Fibroblast of skin of left quadriceps (primary cell): ENCODE measurements at places on chromosomes 12 and 14.

GRCh38 chr12:50151047-50151687 is 16.0 kb downstream of the CERS5 start:
- no peak for DNase-seq

- no peak for DNase-seq
Measured at GRCh38 chr12:50127546-50127945, 15.5 kb downstream of the COX14 start.

- no peak for DNase-seq
Measured at GRCh38 chr12:56346675-56347074, 8.0 kb downstream of the IL23A start.

DNA sequence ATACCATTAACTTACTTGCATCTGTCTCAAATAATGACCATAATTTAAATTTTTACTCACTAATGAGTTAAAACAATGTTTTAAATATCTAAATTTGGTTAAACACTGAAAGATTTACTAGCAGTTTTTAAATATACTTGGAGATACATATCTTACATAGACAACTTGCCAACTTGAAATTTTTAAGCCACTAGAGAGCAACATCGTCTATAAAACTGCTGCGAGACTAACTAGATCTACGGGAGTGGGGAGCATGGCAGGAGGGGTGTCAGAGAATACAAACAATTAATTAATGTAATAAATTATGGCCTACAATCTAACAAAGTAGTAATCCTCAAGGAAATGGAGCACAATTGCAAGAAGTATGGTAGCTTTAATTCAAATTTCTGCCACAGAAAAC is 120.4 kb downstream of the LRRIQ1 start:
- DNase-seq = no peak

DNA sequence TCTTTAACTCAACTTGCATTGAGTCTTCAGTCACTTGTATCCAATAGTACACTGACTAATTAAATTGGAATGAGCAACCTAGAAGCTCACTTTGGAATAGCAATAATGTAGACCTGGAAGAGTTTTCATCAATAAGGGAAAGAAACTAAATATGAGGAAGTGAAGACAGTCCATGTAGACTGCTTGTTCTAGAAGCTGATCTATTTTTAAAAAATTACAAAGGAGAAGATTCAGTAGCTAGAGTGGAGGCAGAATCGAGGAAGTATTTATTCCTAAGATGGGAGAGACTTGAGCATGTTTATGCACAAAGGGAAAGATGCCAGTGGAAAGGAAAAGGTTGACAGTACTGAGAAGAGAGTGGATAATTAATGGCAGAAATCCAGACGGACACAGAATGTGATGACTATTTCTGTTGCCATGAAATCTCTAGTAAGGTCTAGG is 156.3 kb upstream of the PDE3A start:
- DNase-seq = no peak

GRCh38 chr12:32377344-32378055 is 21.9 kb upstream of the FGD4 start:
- DNase-seq = no peak

GRCh38 chr12:29882846-29883245 is 99.1 kb upstream of the TMTC1 start:
- no peak for DNase-seq

DNA sequence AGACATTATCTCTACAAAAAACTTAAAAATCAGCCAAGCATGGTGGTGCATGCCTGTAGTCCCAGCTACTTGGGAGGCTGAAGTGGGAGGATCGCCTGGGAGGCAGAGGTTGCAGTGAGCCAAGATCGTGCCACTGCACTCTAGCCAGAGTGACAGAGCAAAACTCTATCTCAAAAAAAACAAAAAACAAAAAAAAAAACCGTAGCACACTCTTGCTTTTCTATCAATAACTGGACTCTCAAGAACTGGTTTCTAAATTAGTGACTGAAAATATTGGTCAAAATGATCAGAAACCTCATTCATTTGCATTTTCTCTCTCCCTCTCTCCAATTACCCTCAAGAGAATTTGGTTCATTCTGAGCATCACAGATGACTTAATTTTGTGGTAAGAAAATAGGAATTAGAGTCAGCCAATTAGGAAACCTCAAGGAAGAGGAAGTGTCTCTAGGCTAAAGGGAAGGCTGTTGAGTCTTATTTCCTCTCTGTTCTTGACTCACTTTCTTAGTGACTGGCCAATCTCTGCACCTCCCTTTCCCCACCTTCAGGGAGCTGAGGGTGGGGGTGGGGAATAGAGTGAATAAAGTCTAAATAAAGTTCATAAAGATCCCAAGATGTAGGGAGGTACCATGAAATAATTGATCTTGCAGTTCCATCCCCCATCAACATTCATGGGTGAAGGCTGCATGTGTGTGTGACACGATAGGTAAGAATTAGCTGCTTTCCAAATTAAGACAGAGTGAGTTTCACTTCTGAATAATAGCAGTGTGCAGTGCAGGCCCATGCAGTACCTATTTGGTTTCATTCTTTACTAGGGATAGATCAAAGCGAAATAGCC is 6.8 kb upstream of the PSMA6 start:
- no peak for DNase-seq

DNA sequence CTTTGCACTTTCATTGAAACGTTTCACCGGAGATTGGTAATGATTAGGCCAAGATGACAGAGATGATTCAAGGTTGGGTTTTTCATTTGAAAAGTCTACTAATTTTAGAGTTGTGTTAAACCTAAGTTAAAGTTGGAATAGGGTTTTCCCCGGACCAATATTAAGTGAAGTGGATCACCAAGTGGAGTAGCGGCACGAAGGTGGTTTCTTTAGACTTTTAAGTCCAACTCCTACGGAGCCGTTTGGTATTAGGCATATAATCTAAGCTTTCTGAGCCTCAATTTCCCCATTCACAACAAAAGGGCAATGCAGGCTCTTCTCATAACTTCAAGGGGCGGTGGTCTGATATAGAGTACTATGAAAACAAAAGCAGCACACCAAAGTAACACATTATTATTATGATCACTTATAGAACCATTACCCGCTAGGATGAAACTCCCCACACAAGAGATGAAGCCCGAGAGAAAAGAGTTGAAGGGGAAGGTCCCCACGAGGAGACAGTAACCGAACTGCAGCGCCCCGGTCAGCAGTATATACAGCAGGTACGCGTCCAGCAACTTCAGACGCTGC is 413 bp downstream of the DAD1 start:
- no peak for DNase-seq

DNA sequence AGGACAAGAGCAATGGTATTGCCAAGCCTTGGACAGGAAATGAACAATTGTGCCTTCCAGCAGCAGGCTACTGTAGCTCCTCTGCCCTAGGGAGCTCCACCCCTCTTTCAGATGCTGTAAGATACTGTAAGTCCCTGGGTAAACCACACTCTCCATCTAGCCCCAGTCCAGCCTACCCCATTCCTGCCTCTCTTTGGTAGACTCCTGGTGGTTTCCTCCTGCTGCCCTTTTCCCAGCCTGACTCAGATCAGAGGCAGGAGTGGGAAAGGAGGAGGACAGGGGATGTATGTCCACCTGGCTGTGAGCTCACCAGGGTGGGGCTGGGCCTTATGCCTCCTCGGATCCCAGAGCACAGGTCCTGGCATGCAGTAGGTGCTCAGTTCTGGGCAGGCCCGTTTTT is 174.6 kb downstream of the ESRRB start:
- no peak for DNase-seq

- no peak for DNase-seq
Measured at GRCh38 chr14:99637624-99638023, 7.3 kb upstream of the HHIPL1 start.

- DNase-seq = no peak
Measured at GRCh38 chr12:22188431-22188830, 142.4 kb downstream of the CMAS start.

DNA sequence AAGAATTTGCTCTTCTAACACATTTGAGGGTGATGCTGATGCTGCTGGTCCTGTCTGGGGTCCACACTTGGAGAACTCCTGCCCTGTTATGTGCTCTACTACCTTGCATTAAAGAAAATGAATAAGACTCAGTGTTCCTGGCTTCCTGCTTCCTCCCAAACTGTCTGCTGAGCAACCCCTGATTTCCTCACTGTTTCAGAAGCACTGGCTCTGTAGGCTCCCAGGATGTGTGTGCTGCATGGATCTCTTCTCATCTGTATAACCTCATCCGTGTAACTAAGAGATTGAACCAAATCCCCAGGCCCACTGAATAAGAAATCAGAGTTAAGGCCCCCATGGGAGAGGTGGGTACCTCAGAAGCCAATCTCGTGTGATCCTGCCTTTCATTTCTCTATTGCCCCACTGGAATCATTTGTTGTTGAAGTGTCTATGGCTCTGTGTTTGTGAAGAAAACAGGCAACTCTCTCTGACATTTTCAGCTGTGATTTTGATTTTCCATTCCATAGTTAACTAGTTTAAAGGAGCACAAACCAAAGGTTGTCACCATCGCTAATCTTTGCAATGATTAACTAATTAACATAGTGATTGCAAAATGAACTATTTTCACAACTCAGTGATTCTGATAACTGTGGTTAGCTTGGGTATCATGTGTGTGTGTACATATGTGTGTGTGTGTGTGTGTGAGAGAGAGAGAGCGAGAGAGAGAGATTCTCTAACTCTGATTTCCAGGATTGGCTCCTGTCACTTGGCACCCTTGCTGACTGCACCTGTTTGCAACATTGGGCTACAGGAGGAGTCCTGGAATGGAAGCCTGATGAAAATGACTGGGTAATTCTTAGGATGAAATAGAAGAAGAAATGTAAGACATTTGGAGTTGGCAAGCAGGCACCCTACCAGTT is 196.2 kb downstream of the SLC38A4 start:
- no peak for DNase-seq

- DNase-seq = no peak
Measured at GRCh38 chr12:113161415-113162016, 12.0 kb downstream of the CFAP73 start.

DNA sequence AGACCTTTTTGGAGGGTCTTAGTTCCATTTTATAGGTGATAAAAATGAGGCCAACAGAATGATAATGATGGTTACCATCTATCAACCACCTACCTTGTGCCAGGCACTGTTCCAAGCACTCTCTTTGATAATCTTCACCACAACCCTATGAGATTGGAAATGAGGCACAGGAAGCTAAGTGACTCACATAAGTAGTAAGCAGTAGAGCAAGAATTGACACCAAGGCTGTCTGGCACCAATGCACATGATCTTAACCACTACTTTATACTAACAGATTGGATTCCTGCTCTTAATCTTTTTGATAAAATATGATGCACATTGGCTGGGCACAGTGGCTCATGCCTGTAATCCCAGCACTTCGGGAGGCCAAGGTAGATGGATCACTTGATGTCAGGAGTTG is 91.4 kb downstream of the DRAM1 start:
- no peak for DNase-seq

GRCh38 chr12:48413388-48413787 is 59.0 kb upstream of the ANP32D start:
- DNase-seq = no peak

DNA sequence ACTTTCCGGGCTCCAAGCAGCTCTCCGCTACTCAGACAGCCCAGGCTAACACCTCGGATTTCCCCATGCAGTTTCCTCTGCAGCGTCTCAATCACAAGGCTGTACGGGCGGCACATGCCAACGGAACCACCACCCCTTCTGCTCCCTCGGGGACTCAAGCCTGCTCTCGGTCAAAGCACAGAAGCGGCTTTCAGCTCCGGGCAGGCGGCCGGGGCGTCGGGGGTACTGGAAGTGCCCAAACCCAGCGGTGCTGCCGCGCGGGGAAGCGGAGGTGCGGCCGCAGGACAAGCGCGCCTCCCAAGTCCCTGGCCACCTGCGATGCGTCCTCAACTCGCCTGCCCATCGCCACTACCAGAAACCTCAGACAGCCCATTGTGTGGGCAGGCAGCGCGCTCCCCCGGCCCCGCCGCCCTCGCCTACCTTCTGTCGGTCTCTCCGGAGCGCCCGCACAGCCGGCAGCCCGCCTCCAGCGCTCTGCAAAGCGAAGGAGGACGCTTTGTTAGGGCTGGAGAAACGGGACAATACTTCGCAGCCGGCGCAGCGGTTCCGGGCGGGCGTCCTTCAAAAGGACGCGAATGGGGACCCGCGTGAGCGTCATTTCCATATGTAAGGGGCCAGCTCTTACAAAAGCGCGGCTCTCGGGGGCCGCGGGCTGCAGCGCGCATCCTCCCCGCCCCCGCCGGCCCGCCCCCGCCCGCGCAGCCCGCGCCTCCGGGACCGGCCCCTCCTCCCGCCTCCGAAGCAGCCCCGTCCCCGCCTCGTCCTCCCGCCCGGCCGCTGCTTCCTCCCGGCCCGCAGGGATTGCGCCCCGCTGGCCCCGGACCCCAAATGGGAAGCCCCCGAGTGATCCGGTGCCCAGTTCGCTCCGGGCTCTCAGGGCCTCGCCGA is 674 bp downstream of the NIN start:
- DNase-seq = no peak

DNA sequence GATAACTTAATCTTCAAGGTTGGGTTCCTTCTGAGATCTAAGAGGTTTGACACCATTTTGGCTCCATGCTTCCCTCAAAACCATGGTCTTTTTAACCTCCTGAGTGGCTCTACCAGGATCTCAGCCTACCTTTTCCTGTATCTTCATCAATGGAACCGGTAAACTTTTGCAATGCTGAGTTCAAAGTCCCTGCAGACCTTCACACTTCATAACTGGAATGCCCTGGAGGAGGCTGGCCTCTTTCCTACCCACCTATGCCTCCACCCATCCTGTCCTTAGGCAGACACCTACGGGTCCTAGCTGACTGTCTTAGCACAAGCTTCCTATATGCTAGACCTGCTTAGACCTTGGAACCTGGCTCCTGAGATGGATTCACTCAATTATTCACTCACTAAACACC is 89.5 kb upstream of the EEA1 start:
- DNase-seq = no peak

DNA sequence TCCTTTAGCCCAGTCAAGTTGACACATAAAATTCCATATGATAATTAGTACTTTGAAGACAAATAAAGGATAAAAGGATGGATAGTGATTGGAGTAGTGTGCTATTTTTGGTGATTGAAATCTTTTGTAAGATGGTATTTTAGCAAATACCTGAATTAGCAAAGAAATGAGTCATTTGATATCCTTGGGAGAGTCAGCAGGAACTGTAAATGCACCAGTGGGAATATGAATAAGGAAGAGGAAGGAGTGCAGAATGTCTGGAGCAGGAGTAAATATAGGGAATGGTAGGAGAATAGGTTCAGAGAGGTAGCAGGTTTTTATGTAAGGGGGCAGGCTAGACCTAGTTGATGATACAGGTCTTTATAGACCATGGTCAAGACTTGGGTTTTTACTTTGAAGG is 75.0 kb downstream of the TRMT5 start:
- peak; percentile 4 for DNase-seq

GRCh38 chr14:36441283-36441682 is 78.7 kb downstream of the NKX2-1 start:
- DNase-seq = no peak

GRCh38 chr12:58703866-58704265 is 216.4 kb downstream of the LRIG3 start:
- peak; percentile 77 for DNase-seq

DNA sequence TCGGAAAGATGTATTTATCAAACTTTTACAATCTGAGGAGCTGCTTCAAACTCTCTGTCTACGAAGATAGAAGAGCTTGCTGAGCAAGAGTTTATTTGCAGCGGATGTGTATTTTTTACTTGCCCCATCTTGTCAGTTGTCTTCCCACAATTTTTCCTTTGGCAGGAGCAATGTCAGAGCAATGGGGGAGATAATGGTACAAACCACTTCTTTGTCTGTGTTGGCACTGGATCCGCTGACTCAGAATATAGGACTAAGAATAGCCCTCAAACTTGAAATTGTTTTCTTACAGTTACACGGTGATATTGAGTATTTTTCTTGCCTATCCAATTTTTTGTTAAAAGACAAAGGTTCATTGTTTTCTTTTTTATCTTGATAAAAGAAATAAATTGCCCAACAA is 27.6 kb downstream of the HELB start:
- DNase-seq = no peak
